H1 (cell line): ENCODE measurements at places on chromosomes 7 and 10. TPM values are rescaled to one million over a fixed set of nuclear protein-coding genes. Genes with fewer than 3 reads are reported as not detected.

Gene CDC14C
- 0.09 TPM in 1 of 2 replicates, not detected in the other for polyA plus RNA-seq

Gene NKX1-2
- polyA plus RNA-seq = 11.5 and 12.7 TPM in 2 replicates

Gene SCIN
- polyA plus RNA-seq = 0.47 and 0.49 TPM in 2 replicates

Gene SPDYE2B
- not detected in 2 replicates for polyA plus RNA-seq

Gene C7orf57
- 0.08 and 0.25 TPM in 2 replicates for polyA plus RNA-seq

Gene OR9A2
- not detected in 2 replicates for polyA plus RNA-seq

DNA sequence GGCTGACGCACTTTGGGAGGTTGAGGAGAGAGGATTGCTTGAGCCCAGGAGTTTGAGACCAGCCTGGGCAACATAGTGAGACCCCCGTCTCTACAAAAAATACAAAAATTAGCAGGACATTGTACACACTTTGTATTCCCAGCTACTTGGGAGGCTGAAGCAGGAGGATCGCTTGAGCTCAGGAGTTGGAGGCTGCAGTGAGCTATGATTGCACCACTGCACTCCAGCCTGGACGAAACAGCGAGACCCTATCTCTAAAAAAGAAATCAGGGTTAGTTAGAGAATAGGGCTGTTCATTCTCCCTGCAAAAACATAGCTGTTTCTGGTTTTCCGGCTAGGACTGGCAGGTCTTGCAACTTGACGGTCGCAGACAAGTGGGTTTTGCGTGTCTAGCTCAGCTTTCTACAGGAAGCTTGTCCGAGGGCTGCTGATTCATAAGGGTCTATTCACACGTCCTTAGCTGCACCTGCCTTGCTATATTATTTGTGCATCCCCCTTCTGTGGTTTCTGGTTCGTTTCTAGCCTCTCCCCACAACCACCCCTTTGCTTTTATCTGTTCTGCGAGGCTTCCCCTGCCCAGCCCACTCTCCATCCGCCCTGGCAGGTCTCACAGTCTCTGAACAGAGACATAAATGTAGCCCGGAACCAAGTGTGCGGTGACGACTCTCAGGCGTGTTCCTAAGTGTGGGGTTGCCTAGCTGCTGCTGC lies 10.7 kb downstream of the AMZ1 start:
- H3K4me1 ChIP-seq = no peaks in the 10 kb centered on the region; the same call in 1 of the 2 replicates
- no peak for DNase-seq
- no peak overlapping the region for H3K27ac ChIP-seq
- H3K36me3 ChIP-seq = no peaks in the 10 kb centered on the region
- H3K27me3 ChIP-seq = no peaks in the 10 kb centered on the region

GRCh38 chr10:114635797-114636550 lies 22.1 kb downstream of the ABLIM1 start:
- DNase-seq = no peak
- no peaks in the 10 kb centered on the region for H3K36me3 ChIP-seq
- H3K27me3 ChIP-seq = peaks cover 19% of the 10 kb centered on the region
- H3K4me1 ChIP-seq = peaks cover 7% of the 10 kb centered on the region; the same call in 1 of the 2 replicates
- no peak overlapping the region for H3K4me3 ChIP-seq

- H3K27me3 ChIP-seq = no peaks in the 10 kb centered on the region
- no peak for DNase-seq
- no peaks in the 10 kb centered on the region for H3K4me1 ChIP-seq
Measured at GRCh38 chr7:151579644-151580043, 59.9 kb upstream of the RHEB start.

DNA sequence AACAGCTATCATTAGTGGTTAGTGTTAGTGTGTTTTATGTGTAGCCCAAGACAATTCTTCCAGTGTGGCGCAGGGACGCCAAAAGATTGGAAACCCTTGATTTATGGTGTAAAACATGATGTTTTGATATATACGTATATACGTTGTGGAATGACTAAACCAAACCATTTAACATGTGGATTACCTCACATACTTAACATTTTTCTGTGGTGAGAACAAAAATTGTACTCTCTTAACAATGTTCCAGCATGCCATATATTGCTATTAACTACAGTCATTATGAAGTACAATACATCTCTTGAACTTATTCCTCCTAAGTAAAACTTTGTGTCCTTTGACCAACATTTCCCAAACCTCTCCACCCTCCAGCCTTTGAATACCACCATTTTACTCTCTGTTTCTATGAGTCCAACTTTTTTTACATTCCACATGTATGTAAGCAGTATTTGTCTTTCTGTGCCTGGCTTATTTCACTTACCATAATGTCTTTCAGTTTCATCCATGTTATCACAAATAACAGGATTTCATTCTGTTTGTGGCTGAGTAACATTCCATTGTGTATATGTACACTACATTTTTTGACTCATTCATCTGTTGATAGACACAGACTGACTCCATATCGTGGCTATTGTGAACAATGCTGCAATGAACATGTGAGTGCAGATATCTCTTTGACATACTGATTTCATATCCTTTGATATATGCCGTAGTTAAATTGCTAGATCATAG lies 42.2 kb upstream of the MAGI2 start:
- no peaks in the 10 kb centered on the region for H3K27me3 ChIP-seq
- H3K36me3 ChIP-seq = no peaks in the 10 kb centered on the region
- no peak overlapping the region for H3K27ac ChIP-seq
- DNase-seq = no peak

DNA sequence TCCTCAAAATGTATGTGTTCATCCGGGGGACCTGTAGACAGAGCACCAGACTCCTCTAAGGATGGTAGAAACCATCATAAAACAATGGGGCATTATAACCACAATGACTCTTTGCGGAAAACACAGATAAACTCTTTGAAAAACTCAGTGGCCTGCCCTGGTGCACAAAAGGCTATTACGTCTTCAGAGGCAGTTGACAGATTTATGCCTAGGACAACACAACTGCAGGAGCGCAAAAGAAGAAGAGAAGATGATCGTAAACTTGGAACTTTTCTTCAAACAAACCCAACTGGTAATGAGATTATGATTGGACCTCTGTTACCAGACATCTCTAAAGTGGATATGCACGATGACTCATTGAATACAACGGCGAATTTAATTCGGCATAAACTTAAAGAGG lies 6.0 kb downstream of the RBM48 start:
- DNase-seq = no peak
- no peaks in the 10 kb centered on the region for H3K27me3 ChIP-seq
- H3K4me3 ChIP-seq = no peak overlapping the region; the same call in 1 of the 2 replicates

DNA sequence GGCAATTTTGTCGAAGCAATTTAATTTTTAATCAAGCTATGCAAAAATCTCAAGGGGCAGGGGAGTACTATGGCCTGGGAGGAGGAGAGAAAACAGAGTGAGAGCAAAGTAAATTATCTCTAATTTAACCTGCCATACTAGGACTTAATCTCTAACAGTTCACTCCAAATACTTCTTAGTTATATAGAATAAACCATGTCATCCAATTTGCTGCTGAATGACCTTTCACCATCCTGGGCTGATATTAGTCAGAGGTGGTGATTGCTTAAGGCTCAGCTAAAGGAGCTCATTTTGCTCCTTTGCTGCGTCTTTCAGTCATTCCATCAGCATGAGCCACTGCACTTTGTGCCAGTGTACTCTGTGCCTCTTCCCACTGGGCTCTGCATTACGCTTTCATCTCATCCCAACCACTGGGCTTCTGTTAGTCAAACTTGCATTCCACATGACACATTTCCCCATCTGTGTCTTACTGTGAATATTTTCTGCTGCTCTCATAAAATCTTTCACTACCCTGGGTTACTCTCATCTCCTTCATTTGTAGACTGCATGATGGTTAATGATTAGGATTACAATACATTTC lies 84.3 kb downstream of the CD36 start:
- no peaks in the 10 kb centered on the region for H3K36me3 ChIP-seq
- no peaks in the 10 kb centered on the region for H3K27me3 ChIP-seq
- DNase-seq = no peak
- H3K4me3 ChIP-seq = no peak overlapping the region
- H3K4me1 ChIP-seq = peaks cover 14% of the 10 kb centered on the region
